Mammary epithelial cell (primary cell): ENCODE measurements at places on chromosomes 12 and 14.

DNA sequence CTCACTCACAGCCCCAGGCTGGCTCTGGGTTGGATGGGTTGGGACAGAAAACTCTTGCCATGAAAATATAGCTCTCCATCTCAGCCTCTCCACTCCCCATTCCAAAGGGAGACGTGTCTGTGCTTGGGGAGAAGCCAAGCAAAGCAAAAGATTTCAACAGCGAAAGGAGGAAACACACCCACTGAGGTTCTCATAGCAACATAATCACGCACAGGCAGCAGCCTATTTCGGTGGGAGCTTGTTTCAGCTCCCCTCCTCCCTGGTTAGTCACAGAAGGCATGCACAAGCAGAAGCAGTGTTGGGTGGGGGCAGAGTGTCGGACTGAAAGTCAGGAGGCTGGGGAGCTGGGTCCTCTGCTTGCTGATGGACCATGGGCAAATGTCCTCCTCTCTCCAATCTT, 1.9 kb upstream of the PRMT8 start:
- peak; percentile 98 for DNase-seq

GRCh38 chr14:66662374-66662773, 154.4 kb downstream of the GPHN start:
- peak; percentile 37 for DNase-seq

- no peak for DNase-seq
Measured at GRCh38 chr14:101762530-101763101, 1.1 kb downstream of the PPP2R5C start.

DNA sequence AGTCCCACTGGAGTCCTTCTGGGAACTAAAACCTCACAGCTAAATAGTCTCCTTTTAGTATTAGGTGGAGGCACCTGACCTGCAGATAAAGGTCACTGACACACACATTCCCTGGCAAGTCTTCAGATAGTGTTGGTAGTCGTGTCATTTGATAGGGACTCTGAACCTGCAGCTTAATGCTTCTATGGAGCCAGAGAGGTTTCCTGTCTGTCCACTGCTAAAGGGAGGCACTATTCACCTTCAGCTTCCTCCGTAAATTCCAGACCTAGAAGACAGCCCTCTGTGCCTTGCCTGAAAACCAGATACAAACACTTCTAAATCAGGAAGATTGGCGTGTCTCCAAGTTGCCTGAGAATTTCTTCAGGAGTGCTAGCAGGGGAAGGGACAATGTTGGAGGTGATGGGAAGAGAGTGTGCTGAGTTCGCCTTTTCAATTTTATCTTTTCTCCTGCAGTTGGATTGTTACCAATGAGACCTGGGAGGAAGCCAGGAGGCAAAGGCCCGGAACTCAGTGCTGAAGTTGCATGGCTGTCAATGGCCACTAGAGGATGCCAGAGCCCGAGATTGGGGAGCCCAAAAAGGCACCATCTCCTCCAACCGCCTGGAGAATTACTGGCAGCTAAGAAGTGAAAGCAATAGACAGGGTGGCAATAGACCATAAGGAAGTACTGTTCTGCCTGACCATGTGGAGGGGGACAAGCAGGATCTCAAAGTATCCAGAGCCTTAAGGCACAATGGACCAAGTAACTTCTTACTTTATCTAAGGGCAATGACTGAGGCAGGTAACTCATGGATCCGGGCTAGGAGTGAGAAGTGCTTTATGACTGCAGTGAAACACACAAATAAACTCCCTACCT, 81.6 kb upstream of the SCAF11 start:
- peak; percentile 70 for DNase-seq

DNA sequence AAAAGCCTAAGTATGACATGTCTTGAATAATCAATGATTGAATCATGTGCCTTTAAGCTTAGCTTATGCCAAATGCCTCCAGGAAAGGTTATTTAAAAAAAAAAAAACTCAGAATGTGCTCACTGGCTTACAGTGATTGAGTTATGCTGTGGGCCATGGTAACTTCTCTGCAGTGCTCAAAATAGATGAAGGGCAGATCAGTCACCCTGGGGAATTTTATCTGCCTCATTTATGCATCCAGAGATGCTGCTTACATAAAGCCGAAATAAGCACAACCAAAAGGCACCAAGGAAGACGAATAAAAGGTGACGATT, 118.7 kb upstream of the MDM1 start:
- no peak for DNase-seq

DNA sequence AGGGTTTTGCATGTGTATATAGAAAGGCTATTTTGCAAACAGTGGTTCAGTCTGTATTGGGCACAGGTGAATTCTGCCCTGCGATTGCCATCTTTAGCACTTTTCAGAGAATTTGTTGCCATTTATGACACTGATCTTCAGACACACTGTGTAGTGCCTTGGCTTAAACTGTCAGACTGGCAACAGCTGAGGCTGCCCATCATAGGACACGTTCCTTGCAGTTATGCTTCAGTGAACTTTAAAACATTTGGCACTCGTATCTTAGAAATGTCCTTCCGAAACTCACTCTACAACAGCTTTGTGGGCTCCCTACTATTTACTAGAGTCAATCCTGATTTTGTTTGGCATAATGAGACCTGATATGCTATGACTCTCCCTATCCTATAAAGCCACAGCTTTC, 29.1 kb downstream of the AP5M1 start:
- no peak for DNase-seq

DNA sequence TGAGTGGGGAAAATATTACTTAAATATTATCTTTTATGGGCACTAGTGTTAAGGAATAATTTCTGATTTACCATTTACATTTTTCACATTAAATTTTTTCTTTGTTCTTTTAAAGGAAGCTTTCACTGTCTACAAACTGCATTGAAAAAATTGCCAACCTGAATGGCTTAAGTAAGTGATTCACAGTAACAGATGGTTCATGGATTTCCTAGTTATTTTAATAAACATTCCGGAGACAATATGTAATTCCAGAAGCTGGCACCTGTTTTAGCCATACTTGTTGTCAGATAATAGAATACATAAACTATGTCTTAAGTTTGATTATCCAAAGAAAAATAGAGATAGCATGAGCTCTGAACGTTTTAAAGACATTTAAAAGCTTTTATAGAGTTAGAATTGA, 17.1 kb downstream of the DNAL1 start:
- DNase-seq: no peak

- peak; percentile 16 for DNase-seq
Measured at GRCh38 chr14:56816574-56817391, 6.5 kb upstream of the OTX2 start.

- DNase-seq: no peak
Measured at GRCh38 chr14:101134161-101134631, 230.7 kb upstream of the RTL1 start.

- no peak for DNase-seq
Measured at GRCh38 chr12:124651516-124652273, 84.3 kb upstream of the NCOR2 start.

DNA sequence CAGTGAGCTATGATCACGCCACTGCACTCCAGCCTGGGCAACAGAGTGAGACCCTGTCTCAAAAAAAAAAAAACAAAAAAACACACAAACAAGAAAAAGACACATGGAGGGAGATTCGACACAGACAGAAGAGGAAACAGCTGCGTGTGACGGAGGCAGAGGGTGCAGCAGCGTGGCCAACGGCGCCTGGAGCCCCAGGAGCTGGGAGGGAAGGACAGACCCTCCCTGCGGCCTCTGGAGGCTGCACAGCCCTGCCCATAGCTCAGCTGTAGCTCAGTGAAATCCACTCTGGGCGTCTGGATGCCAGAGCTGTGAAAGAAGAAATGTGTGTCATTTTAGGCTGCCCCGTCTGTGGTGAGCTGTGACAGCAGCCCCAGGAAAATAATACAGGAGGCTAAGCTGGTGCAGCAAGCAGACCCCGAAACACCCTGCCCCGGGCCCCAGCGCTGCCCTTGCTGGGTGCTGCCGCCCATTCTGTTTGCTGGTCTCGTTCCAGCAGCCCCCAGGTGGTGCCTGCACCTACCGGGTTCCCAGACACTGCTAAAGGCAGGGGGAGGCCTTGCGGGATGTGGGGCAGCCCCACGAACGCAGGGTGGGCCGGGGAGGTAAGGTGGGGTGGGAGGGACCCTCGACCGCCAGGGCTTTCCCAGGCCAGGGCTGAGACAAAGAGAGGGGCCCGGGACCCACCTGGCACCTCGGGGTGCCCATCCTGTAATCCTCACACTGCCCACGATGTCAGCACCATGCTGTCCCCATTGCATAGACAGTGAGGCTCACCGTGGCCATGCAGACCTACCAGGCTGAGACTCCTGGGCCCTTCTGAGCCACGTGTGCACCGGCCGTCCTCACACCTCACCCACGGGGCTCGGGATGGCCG, 21.2 kb downstream of the GALNT9 start:
- DNase-seq: no peak

- DNase-seq: no peak
Measured at GRCh38 chr12:3097186-3097804, 20.1 kb downstream of the TSPAN9 start.

DNA sequence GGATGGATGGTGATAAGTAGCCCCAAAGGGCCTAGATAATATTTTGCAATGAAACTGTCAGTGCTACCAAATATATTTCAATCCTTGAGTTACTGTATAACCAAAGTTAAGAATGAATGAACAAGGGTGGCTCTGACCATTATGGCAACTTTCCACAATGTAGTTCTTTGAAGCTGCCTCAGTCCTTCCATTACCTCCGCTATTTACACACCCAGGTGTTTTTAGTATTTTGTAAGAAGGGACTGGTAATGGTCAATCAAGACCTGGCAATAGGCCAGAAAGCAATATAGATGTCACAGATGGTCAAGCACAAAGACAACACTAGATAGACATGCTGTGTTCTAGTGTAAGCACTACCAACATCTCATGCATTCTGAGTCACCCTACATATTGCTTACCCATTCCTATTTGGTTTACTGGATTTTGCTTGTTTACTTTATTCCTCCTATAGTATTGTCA, 16.3 kb downstream of the DUSP16 start:
- no peak for DNase-seq

GRCh38 chr14:34179727-34180126, 228.9 kb upstream of the EGLN3 start:
- no peak for DNase-seq

DNA sequence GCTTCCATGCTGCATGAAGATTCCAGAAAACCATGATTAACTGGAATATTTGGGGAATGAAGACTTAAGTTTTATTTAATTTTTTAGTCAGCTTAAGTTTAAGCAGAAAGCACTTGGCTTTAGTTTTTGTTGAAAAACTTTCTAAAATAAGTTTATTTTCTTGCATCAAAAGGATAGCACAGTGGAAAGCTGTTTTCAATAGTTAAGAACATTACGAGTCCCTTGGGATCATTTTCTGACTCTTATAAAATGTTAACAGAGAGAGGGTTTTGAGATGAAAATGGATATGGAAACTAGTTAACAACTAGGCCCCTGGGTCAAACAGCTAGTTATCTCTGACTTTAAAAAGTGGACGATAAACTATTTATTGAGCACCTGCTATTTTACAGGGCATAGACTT, 181.9 kb upstream of the SLC38A2 start:
- no peak for DNase-seq

GRCh38 chr12:105961821-105962671, 176.7 kb downstream of the NUAK1 start:
- DNase-seq: no peak

- DNase-seq: peak; percentile 49
Measured at GRCh38 chr12:1533602-1534304, 60.6 kb downstream of the FBXL14 start.

- DNase-seq: no peak
Measured at GRCh38 chr12:57579011-57579410, 12.0 kb upstream of the PIP4K2C start.

DNA sequence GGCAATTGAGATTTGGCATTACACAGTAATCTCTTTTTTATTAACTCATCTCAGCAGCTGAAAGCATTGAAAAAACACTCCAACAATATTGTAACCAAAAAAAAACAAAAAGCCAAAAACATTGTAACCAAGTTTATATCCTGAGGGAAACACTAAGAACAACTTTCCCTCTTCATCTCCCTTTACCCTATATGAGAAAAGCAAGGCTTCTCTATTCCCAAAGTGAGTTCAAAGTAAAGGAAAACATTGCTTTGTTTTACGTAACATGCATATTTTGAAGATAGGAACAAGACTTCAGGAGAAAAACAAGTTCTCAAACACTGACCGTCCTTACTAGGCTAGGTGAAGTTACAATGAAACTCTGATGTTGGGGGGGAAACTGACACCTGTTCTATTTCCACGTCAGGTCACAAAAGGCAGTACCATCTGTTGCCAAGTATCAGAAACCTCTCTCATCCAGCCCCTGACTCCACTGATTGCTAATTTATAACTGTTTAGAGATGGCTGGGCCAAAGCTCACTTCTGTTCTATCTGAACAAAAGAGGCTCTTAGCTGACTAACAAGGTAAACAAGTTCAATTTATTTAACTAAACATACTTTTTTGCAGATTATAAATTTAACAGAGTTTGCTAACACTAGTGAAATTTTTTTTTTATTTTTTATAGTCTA, 67.9 kb upstream of the PLXNC1 start:
- no peak for DNase-seq

DNA sequence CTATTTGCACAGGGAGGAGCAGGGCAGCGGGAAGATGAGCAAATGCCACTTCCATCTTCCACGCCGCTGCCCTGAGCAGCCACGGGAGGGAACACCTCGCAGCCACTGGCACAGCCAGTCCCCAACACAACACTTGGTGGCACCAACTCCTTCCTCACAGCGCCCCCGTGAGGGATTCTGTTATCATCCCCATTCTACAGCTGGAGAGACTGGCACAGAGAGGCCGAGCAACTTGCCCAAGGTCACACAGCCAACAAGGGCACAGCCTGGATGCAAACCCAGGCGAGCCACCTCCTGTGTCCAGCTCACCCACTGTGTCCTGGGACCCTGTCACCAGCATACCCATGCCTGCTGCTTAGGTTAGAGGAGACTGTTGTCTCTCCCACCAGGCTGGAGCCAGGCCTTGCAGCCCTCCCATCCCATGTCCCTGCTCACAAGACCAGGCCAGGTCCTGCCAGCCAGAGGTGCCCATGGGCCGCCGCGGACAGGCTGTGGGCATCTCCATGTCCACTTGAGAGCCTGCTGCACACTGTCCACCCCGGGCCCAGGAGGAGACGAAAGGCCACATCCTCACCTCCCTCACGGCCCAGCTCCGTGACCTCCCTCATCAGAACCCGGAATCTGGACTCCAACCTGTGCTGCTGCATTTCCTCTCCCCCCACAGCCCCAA, 57.0 kb downstream of the NCOR2 start:
- no peak for DNase-seq

- no peak for DNase-seq
Measured at GRCh38 chr12:92226961-92227360, 81.3 kb upstream of the BTG1 start.

- DNase-seq: peak; percentile 20
Measured at GRCh38 chr12:11461433-11461832, 66.1 kb upstream of the PRB2 start.

GRCh38 chr14:94864387-94865195, 94.7 kb upstream of the GSC start:
- DNase-seq: no peak

- DNase-seq: peak; percentile 85
Measured at GRCh38 chr12:2338991-2339431, 286.2 kb downstream of the CACNA1C start.

DNA sequence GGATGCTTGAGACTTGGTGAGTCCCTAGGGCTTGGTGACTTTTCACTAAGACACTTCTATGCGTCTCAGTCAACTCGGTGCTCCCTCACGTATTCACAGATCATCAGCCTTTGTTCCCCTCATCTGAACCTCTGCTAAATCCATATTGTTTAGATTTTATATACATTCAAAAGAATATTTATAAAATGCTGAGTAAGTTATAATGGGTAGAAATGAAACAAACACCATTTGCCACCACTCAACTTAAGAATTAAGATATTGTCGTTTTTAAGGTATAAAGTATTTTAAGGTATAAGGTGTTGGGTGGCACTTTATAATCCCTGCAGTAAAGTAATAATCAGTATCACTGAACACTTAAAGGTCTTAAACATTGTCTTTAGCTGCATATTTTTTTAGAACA, 103.0 kb downstream of the TTLL5 start:
- no peak for DNase-seq
